ENCODE measurements at places on chromosomes 13 and 19.

GRCh38 chr13:76692346-76692745 is 193.9 kb downstream of the KCTD12 start:
- DNase-seq = no peak

DNA sequence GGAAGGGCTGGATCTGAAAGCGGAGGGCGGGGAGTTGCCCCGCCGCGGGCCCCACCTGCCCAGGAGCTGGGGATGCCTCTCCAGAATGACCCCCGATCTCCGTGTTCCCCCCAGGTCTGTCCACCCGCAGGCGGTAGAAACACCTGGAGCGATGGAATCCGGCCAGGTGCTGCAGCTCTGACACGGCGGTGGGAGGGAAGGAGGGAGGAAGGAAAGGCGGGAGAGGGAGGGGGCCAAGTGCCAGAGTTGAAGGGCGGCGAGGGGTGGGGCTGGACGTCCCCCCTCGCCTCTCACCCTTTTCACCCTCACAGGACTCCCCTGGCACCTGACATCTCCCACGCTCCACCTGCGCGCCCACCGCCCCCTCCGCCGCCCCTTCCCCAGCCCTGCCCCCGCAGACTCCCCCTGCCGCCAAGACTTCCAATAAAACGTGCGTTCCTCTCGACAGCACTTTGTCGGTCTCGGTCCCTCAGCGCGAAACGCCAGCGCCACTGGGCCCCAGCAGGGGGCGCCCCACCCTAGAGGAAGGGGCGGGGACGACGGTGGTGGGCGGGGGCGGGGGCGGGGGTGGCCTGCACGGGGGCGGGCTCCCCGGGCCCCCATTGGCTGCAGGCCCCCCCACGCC is 337 bp upstream of the FXYD7 start:
- DNase-seq = peak; percentile 81

DNA sequence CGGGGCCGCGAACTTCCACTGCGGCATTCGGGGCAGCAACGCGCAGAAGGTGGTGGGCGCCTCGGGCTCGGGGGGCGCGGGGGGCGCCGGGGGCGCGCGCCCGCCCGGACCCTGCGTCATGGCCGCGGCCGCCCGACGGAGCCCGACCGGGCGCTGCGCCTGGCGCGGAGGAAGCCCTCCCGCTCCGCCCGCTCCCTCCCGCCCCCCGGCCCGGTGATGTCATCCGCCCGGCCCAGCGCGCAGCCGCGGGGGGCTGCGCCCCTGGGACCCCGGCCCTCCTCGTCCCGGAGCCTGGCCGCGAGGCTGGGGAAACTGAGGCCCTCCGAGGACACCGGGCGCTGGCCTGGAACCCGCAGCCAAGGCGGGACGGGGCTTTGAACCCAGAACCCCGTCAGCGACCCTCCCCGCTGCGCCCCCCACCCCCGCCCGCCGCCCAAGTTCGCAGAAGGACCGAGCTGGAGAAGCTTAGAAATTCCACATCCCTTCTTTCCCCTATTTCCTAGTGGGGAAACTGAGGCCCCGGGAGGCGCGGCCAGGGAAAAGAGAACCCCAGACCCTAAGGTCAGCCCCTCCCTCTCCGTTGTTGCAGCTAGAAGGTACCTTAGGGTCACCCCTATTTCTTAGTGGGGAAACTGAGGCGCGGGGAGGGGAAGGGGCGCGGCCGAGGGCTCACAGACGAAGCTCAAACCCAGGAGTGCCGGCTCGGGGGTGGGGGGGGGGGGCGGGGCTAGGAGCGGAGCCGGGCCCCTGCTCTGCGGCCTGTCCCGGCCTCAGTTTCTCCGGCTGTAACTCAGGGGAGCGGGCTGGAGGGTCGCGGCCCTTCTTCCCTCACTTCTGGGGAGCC is at the start of gene SHC2:
TSS of gene SHC2 (minus strand) at position 157 of the 844 bp plus-strand sequence. CDS start at position 120, 37 bp downstream.
- DNase-seq = peak; percentile 67

DNA sequence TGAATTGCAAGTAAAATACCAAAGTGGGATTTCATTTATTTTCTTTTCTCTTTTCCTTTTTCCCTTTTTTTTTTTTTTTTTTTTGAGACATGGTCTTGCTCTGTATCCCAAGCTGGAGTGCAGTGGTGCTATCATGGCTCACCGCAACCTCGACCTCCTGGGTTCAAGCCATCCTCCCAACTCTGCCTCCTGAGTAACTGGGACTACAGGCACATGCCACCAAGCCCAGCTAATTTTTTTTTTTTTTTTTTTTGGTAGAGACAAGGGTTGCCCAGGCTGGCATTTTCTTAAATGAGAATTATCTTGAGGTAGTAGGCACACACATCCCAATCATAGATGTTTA is 68.5 kb upstream of the GPR183 start:
- DNase-seq = no peak

- DNase-seq = no peak
Observed at GRCh38 chr19:42229301-42229854, 9.3 kb downstream of the ZNF526 start.

- DNase-seq = no peak
Observed at GRCh38 chr19:55492362-55492944, 4.2 kb downstream of the SSC5D start.

- DNase-seq = no peak
Observed at GRCh38 chr19:42634409-42635232, 39.9 kb upstream of the CEACAM8 start.

DNA sequence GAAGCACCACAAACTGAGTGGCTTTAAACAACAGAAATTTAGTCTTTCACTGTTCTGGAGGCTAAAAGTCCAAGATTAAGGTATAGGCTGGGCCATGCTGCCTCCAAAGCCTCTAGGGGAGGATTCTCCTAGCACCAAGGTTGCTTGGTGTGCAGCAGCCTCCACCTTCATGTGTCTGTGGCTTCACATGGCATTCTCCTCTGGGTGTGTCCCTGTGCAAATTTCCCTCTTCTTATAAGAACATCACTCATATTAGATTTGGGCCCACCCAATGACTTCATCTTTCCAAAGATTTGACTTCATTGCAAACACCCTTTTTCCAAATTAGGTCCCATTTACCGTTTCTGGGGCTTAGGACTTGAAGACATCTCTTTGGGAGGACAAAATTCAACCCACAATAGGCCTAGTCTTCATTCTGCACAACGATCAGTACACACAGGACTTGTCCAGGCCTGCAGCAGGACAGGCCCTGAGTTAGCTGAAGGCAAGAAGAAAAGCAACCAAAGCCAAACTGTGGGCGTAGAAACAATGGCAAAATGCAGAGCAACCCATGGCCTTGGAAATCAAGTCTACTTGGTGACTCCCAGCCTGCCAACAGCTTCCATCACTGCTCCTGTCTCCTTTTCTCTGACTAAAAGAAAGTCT is 521.2 kb upstream of the NBEA start:
- DNase-seq = no peak

GRCh38 chr13:65125236-65125635 is 2104.9 kb downstream of the PCDH9 start:
- DNase-seq = no peak

DNA sequence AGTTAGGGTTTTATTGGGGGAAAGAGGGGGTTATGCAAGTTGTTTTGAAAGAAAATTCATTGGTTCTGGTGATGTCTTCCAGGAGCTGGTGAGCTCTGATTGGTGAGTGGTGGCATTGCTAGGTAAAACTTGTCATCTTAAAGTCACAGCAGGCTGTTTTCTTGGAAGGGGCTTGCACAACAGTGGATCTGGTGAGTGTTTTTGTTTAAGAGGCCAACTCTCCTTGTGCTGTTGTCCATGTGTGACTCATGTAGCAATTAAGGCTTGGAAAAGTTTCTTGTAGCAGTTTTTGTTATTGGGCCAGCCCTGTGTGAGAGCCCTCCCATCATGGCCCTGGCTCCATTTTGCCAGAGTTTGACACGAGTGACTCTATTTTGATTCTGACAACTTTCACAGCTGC is 109.4 kb downstream of the RFC3 start:
- no peak for DNase-seq

GRCh38 chr13:102399791-102400674 is 1.8 kb downstream of the FGF14 start:
- peak; percentile 62 for DNase-seq

DNA sequence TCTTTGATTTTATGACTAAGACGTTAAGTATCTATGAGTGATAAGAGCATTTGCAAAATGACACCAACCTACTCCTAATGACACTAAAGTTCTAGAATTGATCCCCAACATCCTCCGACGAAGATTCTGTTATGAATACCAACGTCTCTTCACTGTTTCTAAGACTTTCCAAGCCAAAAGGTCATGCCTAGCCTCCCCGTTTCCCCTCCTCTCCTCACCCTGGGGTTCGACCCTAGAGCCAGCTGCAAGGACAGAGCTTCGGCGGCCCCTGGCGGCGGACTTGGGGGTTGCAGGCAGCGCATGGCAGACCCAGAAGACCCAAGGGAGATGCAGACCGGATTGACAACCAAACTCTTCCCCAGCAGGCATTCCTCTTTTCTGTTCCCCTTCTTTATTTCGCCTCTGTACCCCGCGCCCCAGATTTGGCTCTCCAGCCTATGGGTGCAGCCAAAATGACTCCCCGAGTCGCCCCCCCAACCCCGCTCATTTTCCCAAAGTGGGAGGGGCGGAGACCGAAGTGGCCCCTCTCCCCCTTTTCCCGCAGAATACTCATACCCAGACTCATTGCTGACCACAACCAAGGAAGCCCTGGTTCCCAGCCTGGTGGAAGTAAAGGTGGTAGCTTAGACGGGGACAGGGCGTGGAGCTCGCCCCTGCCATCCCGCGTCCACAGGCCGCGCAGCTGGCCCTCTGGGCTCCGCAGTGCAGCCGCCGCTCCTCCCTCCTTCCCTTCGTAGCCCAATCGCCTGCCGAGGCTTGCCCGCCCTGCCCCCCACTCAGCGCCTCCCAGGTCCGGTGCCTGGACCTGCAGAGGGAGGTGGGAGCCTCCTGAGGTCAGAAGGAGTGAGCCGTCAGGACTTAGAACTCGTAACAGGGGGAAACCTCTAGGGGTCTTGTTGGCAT is 4.1 kb upstream of the EML2 start:
- peak; percentile 96 for DNase-seq

DNA sequence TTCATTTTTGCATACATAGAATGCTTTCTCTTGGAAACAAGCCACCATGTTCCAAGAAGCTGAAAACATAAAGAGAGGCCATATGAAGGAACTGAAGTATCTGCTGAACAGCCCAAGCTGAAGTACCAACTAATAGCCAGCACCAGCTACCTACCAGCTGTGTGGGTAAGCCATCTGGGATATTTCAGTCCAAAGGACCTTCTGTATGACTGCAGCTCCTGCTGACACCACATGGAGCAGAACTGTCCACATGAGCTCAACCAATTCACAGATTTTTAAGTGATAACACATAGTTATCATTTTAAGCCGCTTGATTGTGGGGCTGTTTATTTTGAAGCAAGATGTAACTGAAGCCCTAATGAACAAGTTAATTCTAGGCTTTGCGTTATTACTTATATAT is 621.1 kb upstream of the KLHL1 start:
- no peak for DNase-seq

GRCh38 chr19:14432791-14433553 is at the start of gene PKN1:
Gene PKN1, plus strand, starts transcription at chr19:14433306. Its CDS starts 216 bp downstream, at chr19:14433522.
- DNase-seq = peak; percentile 80

GRCh38 chr13:51532736-51533197 is 51.5 kb upstream of the WDFY2 start:
- no peak for DNase-seq

DNA sequence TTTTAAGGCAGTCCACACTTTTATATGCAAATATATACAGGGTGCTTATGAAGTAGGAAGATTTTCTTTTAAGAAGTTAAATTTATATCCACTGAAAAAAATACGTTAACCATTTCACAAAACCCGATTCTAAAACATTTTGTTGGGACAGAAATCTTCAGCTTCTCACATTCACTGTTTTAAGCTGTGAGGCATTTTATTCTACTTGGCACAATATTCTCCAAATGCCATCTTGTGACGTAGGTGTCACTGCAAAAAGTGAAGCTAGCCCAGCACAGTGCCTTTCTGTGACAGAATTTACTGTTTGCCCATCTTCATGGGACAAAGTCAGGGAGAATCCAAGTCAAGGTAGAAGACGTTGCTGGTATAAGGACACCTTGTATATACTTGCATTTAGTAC is 94.5 kb upstream of the SLC15A1 start:
- DNase-seq = no peak

- no peak for DNase-seq
Observed at GRCh38 chr19:6518145-6518911, 12.5 kb upstream of the TNFSF9 start.

GRCh38 chr19:3976495-3977241 is 5.8 kb upstream of the DAPK3 start:
- no peak for DNase-seq

- DNase-seq = peak; percentile 81
Observed at GRCh38 chr19:46748325-46749109, 2.3 kb upstream of the STRN4 start.

GRCh38 chr13:28031896-28032288 is 43.4 kb upstream of the URAD start:
- DNase-seq = no peak

DNA sequence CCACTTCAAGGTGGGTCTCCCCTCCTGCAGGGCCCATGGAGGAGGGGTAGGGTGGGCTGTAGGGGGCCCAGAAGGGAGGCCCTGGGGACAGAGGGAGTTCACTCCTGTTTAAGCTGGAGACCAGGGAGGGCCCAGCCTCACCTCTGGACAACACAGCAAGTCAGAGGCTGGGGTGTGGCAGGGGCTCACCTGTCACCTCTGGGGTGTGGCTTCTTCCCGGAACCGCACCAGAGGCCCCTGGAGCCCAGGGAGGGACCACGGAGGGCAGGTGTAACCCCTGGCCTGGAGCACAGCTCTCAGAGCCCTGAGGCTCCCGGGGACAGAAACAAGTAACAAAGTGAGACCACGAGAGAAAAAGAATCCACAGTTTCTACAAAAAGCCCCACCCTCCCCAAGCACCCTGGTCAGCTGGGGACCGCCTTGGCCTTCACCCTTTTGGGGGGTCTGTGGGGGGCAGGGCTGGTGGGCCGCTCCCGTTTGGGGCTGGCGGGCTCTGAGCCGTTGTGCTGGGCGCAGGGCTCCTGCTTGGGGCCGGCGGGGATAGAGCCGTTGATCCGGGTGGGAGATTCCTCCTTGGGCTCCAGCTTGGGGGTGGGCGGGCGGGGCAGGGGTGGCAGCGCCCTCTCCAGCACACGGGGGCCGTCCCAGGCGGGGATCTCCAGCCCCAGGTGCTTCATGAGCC is 8.0 kb downstream of the SIRT6 start:
- no peak for DNase-seq

- DNase-seq = no peak
Observed at GRCh38 chr19:52600639-52601024, 30.5 kb downstream of the ZNF701 start.

DNA sequence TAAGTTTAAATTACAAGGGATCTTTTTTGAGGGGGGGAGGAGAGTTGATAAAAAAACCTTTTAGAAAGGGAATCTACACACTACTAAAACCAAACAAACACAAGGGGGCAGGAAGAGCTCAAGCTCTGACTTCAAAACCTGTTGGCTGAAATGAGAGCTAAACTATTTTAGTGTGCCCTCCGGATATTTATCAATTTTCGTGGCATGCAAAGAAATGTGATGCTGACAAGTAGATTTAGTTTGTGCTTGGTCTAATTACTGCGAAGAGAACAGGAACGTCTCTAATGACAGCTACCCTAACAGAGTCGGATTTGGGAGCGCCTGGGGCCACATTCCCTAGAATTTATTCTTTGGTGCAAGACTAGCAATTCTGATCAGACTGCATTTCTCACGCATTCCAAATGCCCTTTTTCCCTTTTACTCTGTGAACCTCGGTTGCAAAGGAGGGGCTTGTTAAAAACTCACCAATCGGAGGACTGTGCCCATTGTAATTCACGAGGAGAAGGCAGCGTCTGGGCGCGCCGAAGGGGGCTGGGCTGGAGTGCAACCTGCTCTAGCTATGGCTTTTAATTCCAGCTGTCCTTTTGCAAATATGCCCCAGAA is 802 bp upstream of the FREM2 start:
- peak; percentile 60 for DNase-seq

GRCh38 chr19:16645140-16645539 is 14.8 kb downstream of the SMIM7 start:
- DNase-seq = no peak
